Activated T-helper 2 cell treated with anti-CD3 and anti-CD28 coated beads, Interferon-gamma antibody, Interleukin-2, Interleukin-4, amounts not matched to agents 10 μg/mL and 5 μg/mL and 100 μg/mL, durations not matched to agents 14 hours and 24 hours and 36 hours (primary cell): ENCODE measurements at places on chromosomes 6 and 20. TPM values are rescaled to one million over a fixed set of nuclear protein-coding genes. Genes with fewer than 3 reads are reported as not detected.

DNA sequence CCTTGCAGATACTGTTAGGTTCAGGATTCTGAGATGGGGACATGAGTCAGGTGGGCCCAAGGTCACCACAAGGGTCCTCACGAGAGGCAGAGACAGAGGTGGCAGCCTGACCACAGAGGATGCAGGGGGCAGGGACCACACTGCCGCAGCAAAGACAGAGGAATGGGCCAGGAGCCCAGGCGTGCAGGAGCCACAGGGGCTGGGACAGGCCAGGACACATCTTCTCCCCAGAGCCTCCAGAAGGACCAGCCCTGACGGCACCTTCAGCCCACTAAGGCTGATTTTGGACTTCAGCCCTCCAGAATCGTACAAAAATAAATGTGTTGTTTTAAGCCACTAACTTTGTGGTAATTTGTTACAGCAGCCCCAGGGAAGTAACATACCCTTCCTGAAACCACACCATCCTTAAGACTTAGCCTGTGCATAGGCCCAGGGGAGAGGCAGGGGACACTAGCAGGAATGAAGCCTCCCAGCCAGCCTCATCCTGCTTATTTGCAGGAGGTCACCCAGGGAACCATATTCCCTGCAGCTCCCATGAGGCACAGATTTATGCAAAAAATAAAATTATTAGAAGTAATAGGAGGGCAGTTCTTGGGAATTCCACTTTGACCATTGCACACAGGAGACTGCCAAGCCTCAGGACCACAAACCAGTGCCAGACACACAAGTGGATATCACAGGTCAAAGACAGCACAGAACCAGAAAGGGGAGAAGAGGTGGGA, 119.3 kb upstream of the CST7 start:
- H3K27me3 ChIP-seq, result no peaks in the 10 kb centered on the region
- H3K27ac ChIP-seq, result no peak overlapping the region

- no peaks in the 10 kb centered on the region for H3K27me3 ChIP-seq
- no peak for DNase-seq
- H3K4me1 ChIP-seq, result peaks cover 46% of the 10 kb centered on the region
- H3K36me3 ChIP-seq, result peaks cover 46% of the 10 kb centered on the region
These were observed 76.7 kb downstream of the PREX1 start for GRCh38 chr20:48750941-48751635.

DNA sequence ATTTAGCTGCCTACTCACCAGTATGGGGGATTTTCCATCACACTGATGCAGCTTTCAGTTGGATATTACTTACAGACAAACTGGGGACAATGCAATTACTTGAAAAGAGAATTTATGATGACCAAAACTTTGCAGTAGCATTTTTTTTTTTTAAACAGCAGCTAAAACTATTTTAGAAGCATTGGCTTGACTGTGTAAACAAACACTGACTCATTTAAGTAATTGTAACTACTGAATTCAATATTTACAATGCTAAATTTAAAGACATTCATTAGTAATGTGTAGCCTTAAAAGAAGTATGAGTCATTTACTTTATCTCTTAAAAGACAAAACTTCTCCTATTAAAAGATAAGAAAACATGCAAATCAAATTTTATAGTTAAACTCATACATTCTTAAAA, 295.9 kb upstream of the FERMT1 start:
- H3K36me3 ChIP-seq, result no peaks in the 10 kb centered on the region
- no peaks in the 10 kb centered on the region for H3K27me3 ChIP-seq
- H3K27ac ChIP-seq, result no peak overlapping the region
- no peaks in the 10 kb centered on the region for H3K4me1 ChIP-seq
- no peak for DNase-seq

- DNase-seq, result no peak
- H3K36me3 ChIP-seq, result peaks cover 19% of the 10 kb centered on the region
- H3K27me3 ChIP-seq, result no peaks in the 10 kb centered on the region
- H3K27ac ChIP-seq, result peak overlapping the region; percentile 85
These were observed 4.0 kb downstream of the ARID1B start for GRCh38 chr6:156780962-156781853.

CFAP206 gene
- total RNA-seq, result not detected in 2 replicates

- H3K36me3 ChIP-seq, result no peaks in the 10 kb centered on the region
- DNase-seq, result no peak
- H3K4me1 ChIP-seq, result peaks cover 14% of the 10 kb centered on the region
- no peak overlapping the region for H3K4me3 ChIP-seq
These were observed 62.9 kb downstream of the SUN5 start for GRCh38 chr20:32941155-32941885.

LY6G6D gene
- total RNA-seq, result not detected in 2 replicates

DNA sequence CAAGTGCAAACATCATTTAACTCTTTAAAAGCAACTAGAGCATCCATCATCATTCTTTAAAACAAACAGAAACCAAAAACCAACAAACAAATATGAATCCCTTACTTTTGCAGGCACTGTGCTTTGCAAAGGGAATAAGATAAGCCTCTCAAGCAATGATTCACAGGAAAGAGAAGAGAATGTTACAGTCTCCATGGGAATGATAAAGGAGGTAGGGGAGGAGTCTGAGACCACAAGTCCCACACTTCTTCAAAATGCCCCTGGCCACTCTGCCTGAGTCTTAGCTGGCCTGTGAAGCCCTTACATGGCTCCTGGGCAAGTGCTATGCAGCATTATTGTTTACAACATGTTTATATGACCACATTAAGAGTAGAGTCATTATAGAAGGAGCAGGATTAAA, 257.7 kb upstream of the MARCKS start:
- DNase-seq, result no peak
- no peak overlapping the region for H3K27ac ChIP-seq
- no peak overlapping the region for H3K4me3 ChIP-seq
- no peaks in the 10 kb centered on the region for H3K36me3 ChIP-seq
- no peaks in the 10 kb centered on the region for H3K4me1 ChIP-seq
